ENCODE measurements at places on chromosomes 7 and 10.

- DNase-seq: no peak
These were observed 13.4 kb downstream of the FAM53B start for GRCh38 chr10:124730790-124731189.

GRCh38 chr10:112689327-112690072, 242.5 kb downstream of the VTI1A start:
- DNase-seq: no peak

DNA sequence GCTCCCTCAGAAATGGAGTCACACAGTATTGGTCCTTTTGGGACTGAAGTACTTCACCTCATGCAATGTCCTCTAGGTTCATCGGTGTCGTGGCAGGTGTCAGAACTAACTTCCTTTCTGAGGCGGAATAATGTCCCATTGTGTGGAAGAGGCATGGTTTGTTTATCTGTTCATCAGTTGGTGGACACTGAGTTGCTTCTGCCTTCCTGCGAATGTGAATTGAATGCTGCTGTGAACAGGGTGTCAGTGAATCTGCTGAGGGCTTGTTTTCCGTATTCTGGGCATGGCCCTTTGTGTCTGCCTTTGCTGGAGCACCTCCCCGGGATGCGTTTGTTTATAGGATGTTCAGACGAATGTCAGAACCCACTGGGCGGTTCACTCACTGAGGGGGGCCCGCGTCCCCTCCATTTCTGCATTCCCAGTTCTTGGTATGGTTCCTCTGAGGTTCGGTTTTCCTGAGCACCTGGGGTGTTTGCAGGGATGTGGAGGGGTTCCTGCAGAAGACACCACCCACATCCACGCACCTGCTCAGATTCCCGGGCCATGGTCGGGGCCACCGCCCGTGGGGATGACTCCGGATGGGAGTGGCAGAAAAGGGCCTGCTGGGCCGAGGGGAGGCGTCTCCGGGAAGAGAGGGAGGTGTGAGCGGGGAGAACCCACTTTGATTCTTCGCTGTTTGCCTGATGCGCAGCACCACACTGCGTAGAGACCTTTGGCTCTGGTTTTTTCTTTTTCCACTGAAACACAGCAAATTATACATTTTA, 33.1 kb downstream of the CHST12 start:
- no peak for DNase-seq

DNA sequence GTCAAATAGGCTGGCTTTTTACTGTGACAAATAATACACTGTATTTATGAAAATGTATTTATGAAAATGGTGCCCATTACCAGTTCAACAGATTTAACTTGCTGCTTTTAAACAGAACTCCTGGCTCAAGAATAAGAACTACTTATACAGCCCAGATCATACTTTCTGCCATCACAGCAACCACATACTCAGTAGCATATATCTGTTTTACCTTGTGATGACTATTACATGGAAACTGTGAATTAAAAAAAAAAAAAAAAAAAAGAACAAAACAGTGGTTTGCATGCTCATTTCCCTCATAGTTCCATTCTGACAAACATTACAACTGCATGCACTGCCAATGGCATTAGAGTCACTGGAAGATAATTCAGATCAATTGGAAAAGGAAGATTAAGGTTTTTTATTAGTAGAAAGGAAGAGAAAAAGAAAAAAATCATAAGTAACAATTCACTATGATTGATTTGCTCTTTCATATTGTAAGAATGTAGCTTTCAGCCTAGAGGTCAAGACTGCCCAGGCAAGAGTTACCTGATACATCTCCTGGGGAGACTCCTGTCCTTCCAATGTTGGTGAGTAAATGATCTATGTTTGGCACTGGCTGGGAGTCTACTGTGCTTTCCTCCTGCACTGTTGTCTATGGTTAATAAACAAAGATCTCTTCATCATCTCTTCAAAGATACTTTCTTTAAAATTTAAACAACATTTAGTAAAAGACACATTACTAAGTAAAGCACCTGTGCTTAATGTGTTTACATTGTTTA, 132.8 kb downstream of the ARHGAP21 start:
- DNase-seq: no peak

All from left lung (tissue), 14 donors.